ENCODE measurements at places on chromosomes 16 and 17.
A peak's percentile ranks its signal among the peaks of the same experiment; 100 is the strongest.

GRCh38 chr17:78107457-78107856 is 21.1 kb downstream of the TMC6 start:
- no peak for DNase-seq

DNA sequence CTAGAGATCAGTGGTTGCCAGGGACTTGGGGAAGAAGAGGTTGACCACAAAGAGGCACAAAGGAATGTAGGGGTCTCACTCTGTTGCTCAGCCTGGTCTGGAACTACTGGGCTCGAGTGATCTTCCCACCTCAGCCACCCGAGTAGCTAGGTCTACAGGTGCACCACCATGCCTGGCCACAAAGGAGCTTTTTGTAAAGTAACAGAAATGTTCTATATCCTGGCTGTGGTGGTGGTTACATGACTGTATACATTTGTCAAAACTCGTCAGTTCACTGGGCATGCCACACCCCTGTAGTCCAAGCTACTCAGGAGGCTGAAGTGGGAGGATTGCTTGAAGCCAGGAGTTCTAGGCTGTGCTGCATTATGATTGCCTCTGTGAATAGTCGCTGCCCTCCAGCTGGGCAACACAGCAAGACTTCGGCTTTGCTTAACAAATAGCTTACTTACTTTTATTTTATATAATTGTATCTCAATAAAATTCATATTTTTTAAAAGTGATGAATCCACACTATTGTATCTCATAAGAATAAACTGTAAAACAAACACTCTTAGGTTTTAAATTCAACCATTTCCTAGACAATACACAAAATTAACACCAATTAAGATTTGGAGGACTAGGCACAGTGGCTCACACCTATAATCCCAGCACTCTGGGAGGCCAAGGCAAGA is 5.0 kb downstream of the SKA2 start:
- no peak for DNase-seq

DNA sequence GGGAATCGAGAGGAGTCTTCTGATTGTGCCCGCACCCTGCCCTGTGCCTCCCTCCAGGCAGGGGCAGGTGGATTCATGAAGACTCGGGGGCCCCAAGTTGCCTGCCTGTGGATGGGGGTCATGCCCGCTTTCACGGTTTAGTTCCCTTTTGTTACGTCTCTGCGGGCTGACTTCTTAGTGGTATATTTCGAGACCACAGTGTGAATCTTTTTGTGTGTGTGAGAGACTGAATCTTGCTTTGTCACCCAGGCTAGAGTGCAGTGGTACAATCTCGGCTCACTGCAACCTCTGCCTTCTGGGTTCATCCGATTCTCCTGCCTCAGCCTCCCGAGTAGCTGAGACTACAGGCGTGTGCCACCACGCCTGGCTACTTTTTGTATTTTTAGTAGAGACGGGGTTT is 18.1 kb upstream of the RNF213 start:
- no peak for DNase-seq

- DNase-seq, result no peak
Observed at GRCh38 chr17:29914819-29915537, 15.1 kb downstream of the SSH2 start.

DNA sequence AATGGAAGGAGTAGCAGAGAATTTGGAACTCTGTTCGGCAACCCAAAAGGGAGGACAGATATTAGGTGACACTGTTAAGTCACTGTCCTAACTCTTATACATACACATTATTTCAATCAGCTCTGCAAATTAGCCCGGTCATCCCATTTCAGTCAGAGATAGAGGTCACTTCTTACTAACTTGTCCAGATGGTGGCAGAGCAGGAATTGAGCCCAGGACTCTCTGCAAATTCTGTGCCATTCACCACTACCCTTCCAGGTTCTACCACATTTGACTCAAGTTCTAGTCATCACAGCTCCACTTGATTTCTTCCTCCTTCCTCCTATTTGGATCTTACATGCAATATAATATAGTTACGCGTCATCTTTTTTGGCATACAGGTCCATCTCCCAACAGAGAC is 35.9 kb upstream of the NUDT7 start:
- no peak for DNase-seq

- no peak for DNase-seq
Observed at GRCh38 chr17:49861150-49861884, 13.4 kb upstream of the TAC4 start.

DNA sequence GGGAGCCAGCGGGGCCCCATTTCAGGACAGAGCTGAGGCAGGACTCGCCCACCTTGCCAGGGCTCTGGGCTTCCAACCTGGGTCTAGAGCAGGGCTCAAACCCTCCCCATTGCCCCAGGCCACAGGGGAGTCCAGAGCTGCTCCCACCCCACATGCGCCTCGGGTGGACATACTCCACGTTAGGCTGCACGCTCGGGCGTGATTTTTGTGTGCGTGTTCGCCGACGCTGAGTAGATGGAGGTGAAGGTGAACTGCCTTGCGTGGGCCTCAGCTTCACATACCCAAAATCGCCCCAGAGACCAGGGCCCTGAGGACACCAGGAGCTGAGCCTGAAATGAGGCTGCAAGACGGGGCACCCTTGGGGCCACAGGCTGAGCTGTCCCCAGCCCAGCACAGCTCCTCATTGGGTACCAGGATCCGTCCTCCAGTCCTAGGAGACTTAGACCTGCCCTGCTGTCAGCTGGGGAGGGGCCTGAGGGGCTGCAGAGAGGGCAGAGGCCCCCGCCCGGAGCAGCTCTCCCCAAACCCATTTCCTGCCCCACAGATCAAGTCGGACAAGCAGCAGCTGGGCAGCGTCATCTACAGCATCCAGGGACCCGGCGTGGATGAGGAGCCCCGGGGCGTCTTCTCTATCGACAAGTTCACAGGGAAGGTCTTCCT is 8.2 kb downstream of the CDH15 start:
- no peak for DNase-seq

GRCh38 chr16:49493836-49494235 is 120.2 kb downstream of the C16orf78 start:
- DNase-seq, result no peak

GRCh38 chr17:2964831-2965230 is 98.6 kb downstream of the OR1D5 start:
- no peak for DNase-seq

DNA sequence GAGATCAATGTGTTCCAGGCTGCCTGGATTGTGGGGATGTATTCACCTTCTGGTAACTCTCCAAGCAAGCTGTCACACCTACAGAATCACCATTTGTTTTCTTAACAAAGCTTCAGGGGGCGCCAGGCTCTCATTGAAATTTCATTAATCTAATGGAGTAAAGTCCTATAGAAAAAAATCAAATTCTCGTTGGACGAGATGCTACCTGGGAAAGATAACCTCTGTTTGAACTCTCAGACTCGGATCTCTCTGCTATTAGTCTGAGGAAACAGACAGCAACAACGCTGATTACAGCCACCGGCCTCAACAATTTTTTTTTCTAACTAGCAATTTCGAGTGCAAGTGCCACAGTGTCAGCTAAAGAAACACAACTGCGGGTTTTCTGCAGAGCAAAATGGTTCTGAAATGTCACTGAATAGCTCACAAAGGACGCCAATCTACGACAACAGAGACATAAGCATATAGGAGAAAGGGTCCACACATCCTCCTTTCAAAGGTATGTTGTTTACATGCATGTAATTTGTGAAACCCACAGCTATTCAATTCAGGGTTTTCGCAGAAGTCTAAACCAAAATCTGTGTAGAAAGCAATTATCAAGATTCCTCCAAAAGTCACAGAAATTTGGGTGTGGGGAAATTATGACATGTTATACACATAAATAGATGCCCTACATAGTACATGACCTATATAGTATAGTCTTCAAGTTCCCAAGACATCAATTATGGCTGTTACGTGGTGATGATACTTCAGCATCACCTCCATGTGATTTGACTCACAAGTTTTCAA is 135.8 kb downstream of the SKAP1 start:
- DNase-seq, result no peak

DNA sequence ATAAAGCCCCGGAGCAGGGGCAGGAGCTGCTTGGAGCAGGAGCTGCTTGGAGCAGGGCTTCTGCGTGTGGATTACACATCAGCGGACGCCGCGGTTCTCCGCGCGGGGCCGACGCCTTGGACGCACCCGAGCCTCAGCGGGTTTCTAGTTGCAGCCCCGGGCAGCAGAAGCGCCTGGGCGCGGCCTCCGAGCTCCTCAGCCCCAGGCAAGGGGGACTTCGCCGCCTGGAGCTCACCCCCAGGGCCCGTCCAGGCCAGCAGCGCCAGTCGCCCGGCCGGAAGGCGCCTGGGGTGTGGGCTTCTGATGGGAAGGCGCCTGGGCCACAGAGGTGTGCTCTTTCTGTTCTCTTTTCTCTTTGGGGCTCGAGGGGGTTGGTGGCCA is 6.3 kb downstream of the FOXF1 start:
- DNase-seq, result no peak

- no peak for DNase-seq
Observed at GRCh38 chr17:51857052-51857597, 301.4 kb downstream of the CA10 start.

DNA sequence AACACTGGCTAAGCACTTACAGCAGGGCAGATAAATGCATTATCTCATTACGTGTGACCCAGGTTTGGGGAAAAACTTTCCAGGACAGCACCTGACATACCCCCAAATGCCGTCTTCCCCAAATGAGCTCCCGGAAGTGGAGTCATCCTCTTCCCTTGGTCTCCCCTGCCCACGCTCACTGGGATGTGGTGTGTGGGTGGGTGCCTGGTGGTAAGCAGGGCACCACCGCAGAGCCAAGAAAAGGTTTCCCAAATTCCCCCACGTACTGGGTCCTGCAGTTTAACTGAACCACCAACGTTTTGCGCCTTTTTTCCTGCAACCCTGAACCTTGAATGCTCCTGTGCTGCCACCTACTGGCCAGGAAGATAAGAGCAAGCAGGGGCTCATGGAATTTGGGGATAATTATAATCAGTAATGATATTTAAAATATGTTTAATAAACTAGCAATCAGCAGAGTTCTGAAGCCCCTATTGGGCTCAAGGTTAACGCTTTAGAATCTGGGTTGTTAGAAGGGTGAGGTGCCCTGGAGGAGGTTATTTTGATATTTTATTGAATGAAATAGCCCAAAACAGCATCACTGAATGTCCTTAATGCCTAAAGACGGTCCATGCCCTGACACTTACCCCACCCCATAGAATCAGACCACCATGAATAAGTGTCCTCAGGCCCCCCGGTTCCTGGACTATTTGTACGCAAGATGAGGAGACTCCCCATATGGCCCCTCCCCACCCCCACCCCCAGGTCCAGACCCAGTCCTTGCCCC is 8.0 kb downstream of the SPPL2C start:
- DNase-seq, result peak; percentile 52

DNA sequence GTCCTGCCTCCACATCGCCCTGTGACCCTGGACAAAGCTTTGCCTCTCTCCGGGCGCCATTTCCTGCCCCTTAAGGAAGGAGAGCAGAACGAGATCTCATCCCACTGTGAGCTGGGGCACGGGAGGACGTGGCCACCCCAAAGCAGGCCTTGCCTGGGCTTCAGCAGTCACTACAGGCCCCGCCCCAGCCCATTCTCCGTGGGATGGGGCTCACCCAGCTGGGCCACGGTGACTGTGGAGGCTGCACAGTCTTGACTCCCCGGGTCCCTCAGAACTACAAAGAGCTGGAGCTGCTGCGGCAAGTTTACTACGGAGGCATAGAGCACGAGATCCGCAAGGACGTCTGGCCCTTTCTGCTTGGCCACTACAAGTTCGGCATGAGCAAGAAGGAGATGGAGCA is 28.2 kb downstream of the MNT start:
- no peak for DNase-seq

- no peak for DNase-seq
Observed at GRCh38 chr16:88013766-88014251, 62.6 kb downstream of the BANP start.

DNA sequence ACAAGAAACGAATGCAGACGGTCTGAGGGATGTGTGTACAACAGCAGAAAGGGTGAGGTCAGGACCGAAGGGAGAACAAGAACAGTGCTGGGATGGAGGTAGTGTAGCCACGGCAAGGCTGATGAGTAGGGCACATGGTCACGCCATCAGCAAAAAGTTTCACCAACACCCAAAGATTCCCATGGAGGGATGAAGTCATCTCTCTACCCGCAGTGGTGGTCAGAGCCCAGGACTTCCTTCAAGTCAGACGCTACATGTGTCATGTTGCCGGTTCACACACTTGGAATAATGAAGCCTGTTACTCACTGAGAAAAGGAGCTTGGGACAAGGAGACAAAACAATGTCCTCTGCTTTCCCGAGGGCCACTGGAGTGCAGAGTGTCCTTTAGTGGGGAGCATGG is 79.7 kb downstream of the SALL1 start:
- DNase-seq, result no peak

DNA sequence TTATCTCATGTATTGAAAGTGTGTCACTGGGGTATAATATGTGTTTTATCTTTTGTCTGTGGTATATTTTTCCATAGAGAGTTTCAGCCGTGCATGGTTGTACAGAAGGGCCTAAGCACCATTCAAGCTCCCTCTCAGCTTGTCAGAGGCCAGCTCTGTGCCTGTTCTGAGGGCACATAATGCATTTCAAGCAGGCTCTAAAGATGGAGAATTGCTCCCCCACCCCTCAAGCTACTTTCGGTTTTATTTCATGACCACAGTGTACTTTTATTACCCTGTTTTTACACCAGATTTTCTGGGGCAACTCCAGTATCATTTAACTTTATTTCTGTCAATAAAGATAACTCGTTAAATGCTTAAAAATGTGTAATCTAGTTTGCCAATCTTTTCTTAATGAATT is 131.7 kb downstream of the SHISA6 start:
- no peak for DNase-seq

- peak; percentile 51 for DNase-seq
Observed at GRCh38 chr17:752002-752619, at the start of gene GEMIN4. Gene GEMIN4 (minus strand): TSS chr17:752264. CDS start chr17:752142, 122 bp downstream.

GRCh38 chr17:63435681-63436522 is 10.2 kb downstream of the CYB561 start:
- peak; percentile 63 for DNase-seq

DNA sequence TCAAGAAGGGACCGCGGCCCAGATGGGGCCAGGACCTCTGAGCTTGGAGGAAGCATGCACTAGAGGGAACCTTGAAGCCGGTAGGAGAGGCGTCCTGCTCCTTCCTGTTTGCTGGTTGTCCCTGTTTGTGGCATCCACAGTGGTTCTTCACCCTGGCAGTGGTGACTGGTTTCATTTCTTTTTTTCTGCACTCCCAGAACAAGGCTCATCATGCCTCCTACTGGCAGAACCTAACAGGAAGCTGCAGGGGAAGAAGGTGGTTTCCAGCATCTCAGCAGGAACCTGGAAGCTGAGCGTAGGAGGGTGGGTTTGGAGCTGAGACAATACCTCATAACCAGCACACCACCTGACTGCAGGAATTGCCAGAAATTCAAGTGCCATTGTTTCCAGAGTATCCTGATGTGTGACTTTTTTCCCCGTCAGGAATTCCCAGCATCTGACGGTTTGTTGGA is 5.8 kb downstream of the TMEM231 start:
- no peak for DNase-seq

DNA sequence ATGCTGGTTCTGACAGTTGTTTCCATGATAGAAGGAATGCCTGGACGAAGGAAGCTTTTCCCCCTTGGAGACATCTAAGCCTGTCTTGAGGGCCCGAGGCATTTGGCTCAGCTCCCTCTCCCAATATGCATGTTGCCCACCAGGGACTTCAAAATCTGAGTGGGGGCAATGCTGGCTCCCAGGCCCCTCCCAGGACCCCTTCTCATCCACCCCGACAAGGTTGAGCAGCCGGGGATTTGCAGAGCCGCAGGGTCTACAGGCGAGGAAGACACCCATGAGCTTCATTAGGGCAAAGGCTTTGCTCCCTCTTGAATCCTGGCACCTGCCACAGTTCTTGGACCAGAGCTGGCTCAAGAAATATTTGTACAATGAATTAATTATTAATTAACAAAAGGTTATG is 25.1 kb upstream of the DNAH17 start:
- no peak for DNase-seq

GRCh38 chr17:60095381-60095780 is 16.7 kb upstream of the HEATR6 start:
- no peak for DNase-seq

GRCh38 chr16:74742051-74742481 is 32.6 kb downstream of the FA2H start:
- no peak for DNase-seq

Data from DMS79 (cell line).